ENCODE measurements at places on chromosomes 11 and 22. TPM values are rescaled to one million over a fixed set of nuclear protein-coding genes. Genes with fewer than 3 reads are reported as not detected.

The TSG101 gene
- total RNA-seq, result 36.8 TPM

The MMP1 gene
- 2,455 TPM for total RNA-seq

The SLC7A4 gene
- not detected for total RNA-seq

The HEPHL1 gene
- not detected for total RNA-seq

The NXPE2 gene
- total RNA-seq, result not detected

The PIK3C2A gene
- total RNA-seq, result 88.7 TPM

The FGF4 gene
- not detected for total RNA-seq

The MMP13 gene
- total RNA-seq, result not detected

The TRMT112 gene
- 605 TPM for total RNA-seq

The MUC5B gene
- total RNA-seq, result not detected

The RTN4RL2 gene
- total RNA-seq, result under 0.01 TPM

The CHADL gene
- total RNA-seq, result 0.97 TPM

The NCF4 gene
- total RNA-seq, result not detected

The OR8D4 gene
- under 0.01 TPM for total RNA-seq

The LARGE2 gene
- under 0.01 TPM for total RNA-seq

The CD44 gene
- total RNA-seq, result 99.4 TPM

The FBLN1 gene
- 14.3 TPM for total RNA-seq

The OR5A1 gene
- total RNA-seq, result not detected

The CDC42BPG gene
- total RNA-seq, result 0.32 TPM

The FAR1 gene
- total RNA-seq, result 70.1 TPM

The OSBP gene
- 26.6 TPM for total RNA-seq

The MPZL3 gene
- total RNA-seq, result 20.1 TPM

The APLNR gene
- total RNA-seq, result not detected

The GTSE1 gene
- total RNA-seq, result 7.5 TPM

All from epithelial cell of umbilical artery (primary cell).